ENCODE measurements at places on chromosomes 4 and X. TPM values are rescaled to one million over a fixed set of nuclear protein-coding genes. Genes with fewer than 3 reads are reported as not detected.

Gene ANK2
- 96.2 TPM for total RNA-seq

Gene YTHDC1
- 267 TPM for total RNA-seq

Gene TMPRSS11D
- total RNA-seq, result not detected

Gene POU4F2
- not detected for total RNA-seq

Gene PRR32
- total RNA-seq, result not detected

Gene JADE3
- 31.3 TPM for total RNA-seq

Gene IL21
- not detected for total RNA-seq

Gene STATH
- total RNA-seq, result not detected

Gene TMEM271
- not detected for total RNA-seq

GRCh38 chr4:47383829-47384427 lies 79.6 kb downstream of the COMMD8 start:
- no peak for DNase-seq

DNA sequence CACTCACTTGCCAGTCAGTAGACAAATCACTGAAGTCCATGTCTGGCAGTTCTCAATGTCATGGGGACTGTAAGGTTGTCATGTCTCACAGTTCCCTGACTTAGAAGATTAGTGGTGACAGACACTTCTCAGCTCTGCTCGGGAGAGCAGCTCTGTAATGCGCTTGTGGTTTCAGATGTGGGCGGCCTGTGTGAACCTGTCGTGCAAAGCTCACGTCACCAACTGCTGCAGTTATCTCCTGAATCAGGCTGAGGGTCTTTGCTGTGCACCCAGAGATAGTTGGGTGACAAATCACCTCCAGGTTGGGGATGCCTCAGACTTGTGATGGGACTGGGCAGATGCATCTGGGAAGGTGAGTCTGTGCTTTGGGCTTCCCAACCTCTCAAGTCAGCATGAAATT lies at the start of gene IL9R:
Gene IL9R (plus strand): TSS at position 261 of the 400 bp plus-strand sequence. CDS start 64 bp downstream, at position 325.
- DNase-seq, result no peak

DNA sequence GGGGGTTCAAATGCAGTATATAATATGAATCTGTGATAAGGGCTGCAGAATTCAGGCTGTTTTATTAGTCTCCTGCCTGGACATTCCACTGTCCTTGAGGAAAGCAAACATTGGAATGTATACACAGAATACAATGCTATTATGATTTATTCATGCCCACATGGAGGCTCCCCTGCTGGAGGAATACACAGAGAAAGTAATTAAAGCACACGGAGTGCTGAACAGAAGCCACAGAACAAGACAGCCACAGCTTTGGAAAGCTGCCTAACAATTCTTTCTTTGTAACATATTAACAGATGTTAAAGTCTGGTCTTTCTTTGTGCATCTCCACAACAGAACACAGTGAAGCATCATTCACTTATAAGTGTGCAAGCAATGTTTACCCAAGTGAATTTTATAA lies 155.8 kb downstream of the ARAP2 start:
- no peak for DNase-seq

GRCh38 chr4:11724731-11725130 lies 296.0 kb upstream of the HS3ST1 start:
- no peak for DNase-seq

GRCh38 chr4:35539404-35540055 lies 704.8 kb downstream of the ARAP2 start:
- DNase-seq, result no peak

- DNase-seq, result no peak
Observed at GRCh38 chr4:175511861-175512260, 300.2 kb downstream of the GPM6A start.

DNA sequence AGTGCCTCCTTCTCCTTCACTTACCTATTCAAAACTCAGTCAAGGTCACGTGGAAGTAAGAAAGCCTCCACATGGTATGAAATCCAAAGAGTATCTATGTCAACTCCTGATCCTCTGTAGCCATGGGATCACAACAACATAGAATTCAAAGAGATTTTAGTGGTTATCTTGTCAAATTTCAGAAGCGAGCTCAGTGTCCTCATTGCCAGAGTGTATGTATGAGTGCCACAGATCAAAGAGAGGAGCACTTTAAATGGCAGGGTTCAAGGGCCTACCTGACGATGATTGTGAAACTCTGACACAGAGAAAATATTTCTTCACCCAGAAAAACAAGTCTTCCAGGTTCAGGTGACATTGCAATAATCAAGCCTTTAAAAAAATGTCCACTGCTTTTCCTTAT lies 1.2 kb upstream of the ACE2 start:
- no peak for DNase-seq

DNA sequence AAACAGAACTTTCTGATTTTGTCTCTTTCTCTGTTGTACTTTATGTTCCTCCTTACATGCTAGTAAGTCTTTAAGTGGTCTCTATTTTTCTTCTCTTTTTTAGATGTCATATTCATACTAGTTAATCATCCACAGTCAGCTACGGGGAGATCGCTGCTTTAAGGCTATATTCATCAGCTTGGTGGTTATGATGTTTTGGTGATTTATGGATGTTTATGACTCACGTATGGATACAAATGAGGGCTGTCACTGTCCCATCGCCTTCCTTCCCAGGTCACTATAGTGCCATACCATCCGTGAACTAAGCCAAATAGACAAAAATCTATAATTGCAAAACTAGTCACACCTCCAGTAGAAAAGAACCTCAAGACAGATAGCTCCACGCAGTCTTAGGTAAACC lies 296.8 kb upstream of the AADAT start:
- DNase-seq, result no peak

DNA sequence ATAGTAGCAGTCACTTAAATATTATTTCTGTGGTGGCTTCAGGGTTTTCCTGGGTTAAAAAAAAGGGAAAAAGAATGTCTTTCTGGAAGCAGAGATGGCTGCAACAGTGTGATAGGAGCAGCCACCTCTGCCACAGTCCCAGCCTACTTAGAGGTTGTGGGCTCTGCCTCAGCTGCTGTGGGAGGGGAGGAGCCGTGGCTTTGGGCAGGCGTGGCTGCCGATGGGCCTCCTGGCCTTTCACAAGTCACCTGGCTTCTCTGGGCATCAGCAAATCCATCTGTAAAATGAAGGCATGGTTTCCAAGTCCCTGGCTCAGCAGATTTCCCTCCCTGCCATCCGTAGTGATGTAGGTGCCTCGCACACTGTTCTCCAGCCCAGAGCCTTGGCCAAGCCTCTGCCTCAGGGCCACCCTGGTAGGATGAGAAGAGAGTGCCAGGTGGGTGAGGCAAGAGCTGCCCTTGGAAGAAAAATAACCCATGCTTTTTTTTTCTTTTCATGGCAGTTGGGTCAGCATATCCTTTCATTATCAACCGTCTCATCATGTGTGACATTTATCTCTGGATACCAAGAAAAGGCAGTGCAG lies 66.1 kb downstream of the PTTG2 start:
- DNase-seq, result no peak

- no peak for DNase-seq
Observed at GRCh38 chr4:70681704-70682103, 6.6 kb upstream of the UTP3 start.

DNA sequence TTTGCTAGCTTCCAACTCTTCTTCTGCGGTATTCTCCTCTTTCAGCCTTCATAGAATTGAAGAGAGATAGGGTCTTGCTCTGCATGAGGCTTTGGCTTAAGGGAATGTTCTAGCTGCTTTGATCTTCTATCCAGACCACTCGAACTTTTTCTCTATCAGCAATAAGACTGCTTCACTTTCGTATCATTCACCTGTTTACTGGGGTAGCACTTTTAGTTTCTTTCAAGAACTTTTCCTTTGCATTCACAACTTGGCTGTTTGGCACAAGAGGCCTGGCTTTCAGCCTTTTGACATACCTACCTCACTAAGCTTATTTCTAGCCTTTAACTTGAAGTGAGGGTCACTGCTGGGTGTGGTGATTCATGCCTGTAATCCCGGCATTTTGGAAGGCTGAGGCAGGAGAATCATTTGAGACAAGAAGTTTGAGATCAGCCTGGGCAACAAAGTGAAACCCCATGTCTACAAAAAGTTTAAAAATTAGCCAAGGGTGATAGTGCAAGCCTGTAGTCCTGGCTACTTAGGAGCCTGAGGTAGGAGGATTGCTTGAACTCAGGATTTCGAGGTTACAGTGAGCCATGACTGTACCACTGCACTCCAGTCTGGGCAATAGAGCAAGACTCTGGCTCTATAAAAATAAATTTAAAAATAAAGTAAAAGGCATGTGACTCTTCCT lies 47.1 kb upstream of the HPGDS start:
- DNase-seq, result no peak

GRCh38 chrX:110224926-110225617 lies 92.8 kb downstream of the AMMECR1 start:
- no peak for DNase-seq

GRCh38 chr4:28427306-28428085 lies 1566.9 kb downstream of the STIM2 start:
- DNase-seq, result no peak

DNA sequence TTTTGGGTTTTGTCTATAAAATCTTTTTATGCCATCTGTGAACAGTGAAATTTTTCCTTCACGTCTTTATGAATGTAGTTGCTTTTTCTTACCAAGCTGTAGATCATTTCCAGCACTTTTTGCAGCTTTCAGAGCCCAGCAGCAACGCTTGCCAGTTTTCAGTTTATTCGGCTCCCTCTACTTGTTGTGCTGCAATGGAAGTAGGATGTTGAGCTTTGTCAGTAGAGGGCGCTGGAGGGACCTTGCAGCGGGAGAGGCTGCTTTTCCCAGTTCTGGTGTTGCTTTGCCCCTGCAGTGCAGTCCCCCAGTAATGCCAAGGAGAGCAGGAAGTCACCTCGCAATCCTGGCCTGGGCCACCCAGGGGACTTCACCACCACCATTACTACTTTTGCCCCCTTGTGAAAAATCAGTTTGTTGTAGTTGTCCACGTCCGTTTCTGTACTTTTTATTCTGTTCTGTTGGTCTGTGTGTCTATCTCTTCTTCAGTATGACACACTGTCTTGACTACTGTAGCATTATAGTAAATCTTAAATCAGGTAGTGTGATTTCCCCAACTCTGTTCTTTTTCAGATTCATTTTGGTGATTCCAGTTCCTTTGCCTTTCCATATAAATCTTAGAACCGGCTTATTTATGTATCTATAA lies 21.8 kb downstream of the CMC4 start:
- peak; percentile 85 for DNase-seq

DNA sequence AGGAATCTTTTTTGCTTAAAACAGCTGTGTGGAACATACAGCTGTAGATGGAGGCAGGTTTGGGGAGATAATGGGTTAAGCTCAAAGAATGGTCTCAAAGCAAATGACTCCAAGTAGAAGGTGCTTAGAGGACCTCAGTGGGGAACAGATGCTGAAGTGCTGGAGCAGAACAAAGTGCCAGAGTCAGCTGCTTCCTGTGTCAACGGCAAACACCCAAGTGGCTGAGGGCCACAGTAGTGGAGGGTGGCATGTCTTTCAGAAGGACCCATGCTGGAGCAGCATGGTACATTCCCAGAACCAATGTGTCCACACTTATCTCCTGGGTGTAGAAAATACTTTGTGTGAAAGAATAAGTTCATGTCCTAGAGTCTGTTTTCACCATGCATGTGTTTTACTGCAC lies 197.5 kb downstream of the CCNG2 start:
- DNase-seq, result no peak

- no peak for DNase-seq
Observed at GRCh38 chrX:5176766-5177165, 1051.9 kb downstream of the NLGN4X start.

- no peak for DNase-seq
Observed at GRCh38 chr4:123824524-123824923, 427.9 kb downstream of the SPRY1 start.

GRCh38 chr4:183636503-183636902 lies 22.5 kb downstream of the RWDD4 start:
- peak; percentile 51 for DNase-seq

DNA sequence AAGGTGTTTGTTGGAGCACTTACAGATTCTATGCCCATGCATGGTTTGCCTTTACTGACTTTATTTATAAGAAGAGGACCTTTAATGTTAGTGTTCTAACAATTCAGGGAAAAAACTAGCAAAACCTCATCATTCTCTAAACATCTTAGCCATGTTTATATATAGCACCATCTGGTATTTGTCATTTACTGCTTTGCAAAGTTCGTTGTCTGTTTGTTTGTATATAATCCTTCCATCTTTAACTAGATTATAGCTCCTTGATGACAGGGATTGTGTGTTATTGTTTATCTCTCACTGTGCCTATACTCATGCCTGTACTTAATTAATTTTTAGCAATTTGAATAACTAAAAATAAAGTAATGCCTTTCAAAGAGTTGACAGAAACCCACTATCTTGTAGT lies 170.6 kb upstream of the PACRGL start:
- DNase-seq, result no peak

GRCh38 chr4:46889410-46889809 lies 19.6 kb downstream of the COX7B2 start:
- DNase-seq, result no peak

DNA sequence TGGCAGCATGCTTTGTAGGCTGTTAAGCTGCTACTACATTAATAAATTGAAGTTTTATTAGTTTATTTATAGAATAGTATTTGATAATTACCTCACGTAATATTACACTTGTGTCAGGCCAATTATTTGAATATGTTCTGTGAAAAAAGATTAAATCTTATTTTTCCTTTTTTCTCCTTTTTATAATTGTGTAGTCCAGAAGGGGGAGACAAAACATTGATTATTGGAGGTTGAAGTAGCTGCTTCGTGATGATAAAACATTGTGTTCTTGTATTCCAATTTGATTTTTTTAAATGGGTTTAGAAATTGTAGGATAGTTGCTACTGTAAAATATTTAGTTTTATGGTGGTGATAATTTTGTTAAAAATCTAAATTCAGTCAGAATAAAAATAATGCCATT lies 85.7 kb downstream of the DIAPH2 start:
- no peak for DNase-seq

- DNase-seq, result no peak
Observed at GRCh38 chrX:122817321-122817955, 366.6 kb upstream of the GRIA3 start.

- DNase-seq, result no peak
Observed at GRCh38 chr4:128924951-128925350, 115.5 kb downstream of the JADE1 start.

GRCh38 chr4:7546809-7547367 lies 112.2 kb upstream of the PSAPL1 start:
- DNase-seq, result no peak

GRCh38 chr4:15883610-15884243 lies 54.8 kb downstream of the FGFBP1 start:
- DNase-seq, result no peak

DNA sequence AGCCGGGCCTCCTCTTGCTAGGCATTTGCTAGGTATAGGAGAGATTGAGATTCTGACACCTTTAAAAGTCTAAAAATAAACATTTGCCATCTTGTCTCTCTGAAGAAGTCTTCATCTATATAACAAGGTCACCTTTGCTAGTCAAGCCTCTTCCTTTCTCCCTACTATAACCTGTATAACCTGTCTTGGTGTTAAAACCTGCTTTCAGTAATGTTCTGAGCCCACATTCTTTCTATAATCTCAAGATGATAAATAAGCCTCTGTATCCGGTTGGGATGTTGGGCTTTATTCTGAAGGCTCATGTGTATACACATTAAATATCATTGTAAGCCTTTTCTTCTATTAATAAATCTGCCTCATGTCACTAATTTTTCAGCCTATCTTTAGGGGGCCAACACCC lies 10.2 kb downstream of the ASIC5 start:
- DNase-seq, result no peak
